ENCODE measurements at places on chromosomes 3 and 15.

- no peak for DNase-seq
Measured at GRCh38 chr15:25171856-25172687, 217.3 kb downstream of the SNRPN start.

- no peak for DNase-seq
Measured at GRCh38 chr3:72660270-72661114, 187.8 kb downstream of the SHQ1 start.

DNA sequence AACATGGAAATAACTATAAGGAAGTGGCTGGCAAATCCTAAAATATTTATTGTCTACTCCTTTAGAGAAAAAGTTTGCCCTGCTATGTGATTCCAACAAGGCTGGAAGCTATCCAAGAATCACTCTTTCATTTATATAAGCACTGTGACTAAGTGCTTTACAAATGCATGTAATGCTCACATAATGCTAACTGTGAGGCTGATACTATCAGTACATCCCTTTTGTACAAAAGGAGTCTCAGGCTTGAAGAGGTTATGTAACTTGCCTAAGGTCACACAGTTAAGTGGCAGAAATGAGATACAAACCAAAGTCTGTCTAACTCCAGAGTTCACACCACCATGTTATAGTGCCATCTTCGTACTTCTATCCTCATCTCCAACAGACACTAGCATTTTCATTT is 17.0 kb downstream of the TOPBP1 start:
- peak; percentile 29 for DNase-seq

DNA sequence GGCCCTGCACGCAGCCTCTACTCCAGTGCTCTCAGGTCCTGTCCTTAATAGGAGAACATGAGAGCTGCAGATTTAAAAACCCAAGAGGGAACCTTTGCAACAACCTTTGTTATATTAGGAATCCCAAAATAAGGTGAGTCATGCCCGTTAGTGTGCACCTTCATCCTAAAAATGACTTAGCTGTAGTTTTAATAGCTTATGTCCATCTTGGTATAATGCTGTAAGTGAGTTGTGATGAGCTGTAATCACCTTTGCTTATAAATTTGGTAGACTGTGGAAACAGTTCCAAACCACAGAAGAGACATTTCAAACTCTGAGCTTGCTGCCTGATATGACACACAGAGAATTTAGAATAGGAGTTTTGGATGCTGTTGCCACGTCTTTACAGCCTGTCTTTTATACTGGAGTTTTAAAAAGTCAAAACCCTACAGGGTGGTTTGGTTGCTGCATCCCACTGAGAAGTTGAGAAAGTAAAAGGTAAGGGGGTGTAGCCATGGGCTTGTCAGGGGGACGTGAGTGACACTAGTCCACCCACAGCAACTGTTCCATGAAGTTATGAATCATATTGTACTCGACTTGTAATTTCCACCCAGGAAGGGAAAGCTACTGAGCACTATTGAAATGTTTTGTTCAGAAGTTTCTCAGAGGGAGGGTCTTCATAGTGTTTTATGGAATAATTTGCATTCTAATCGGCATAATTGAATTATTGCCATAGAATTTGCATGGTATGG is 27.4 kb upstream of the CD47 start:
- DNase-seq: no peak

DNA sequence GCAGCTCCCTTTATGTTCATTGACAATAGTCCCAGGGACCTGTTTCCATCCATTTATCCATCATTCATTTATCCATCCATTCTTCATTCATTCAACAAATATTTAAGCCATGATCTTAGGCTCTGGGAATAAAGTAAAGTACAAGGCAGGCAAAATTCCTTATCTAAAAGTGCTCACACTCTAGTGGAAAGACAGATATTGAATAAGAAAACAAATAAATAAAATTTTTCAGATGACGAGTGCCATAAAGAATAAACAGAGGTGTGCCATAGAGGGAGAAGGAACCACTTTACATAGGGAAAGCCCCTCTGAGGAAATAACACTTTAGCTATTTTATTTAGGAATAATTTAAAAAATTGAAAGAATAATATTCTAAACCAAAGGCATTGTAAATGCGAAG is 76.2 kb downstream of the COL8A1 start:
- no peak for DNase-seq

DNA sequence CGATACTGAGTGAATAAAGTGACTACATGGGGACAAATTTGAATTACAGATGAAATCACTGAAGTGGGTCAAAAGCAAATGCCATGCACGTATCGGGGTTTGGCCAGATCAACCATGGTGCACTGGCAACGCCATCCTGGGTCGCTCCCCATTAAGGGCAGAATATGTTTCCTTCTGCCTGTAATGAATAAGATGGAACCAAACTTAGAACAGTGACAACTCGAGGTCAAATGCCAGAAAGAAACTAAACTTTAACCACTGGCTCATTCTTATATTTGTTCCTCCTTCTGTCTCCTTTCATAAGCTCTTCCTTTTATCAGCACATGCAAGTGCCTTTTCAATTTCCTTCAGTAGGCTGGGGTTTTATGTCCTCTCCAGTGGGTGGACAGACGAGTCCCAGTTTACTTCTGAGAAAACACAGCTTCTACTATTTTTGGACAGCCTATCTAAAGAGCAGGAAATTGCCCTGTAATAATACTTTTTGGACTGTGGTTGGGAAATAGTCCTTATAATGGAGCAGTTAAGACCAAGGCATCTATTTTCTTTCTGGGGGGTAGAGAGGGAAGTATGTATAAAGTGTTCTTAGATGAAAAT is 61.4 kb downstream of the WHAMM start:
- DNase-seq: no peak

DNA sequence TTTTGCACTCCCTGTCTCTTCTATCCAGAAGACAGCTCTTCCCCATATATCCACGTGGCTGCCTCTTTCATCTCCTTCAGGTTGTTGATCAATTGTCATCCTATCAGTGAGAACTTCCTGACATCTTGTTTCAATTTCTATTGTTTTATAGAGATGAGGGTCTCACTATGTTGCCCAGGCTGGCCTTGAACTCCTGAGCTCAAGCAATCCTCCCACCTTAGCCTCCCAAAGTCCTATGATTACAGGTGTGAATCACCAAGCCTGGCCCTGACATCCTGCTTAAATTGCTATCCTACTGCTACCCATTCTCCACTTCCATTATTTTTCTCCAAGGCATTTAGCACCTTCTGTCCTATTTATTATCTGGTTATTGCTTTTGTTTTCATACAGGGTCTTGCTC is 44.9 kb upstream of the IREB2 start:
- DNase-seq: no peak

DNA sequence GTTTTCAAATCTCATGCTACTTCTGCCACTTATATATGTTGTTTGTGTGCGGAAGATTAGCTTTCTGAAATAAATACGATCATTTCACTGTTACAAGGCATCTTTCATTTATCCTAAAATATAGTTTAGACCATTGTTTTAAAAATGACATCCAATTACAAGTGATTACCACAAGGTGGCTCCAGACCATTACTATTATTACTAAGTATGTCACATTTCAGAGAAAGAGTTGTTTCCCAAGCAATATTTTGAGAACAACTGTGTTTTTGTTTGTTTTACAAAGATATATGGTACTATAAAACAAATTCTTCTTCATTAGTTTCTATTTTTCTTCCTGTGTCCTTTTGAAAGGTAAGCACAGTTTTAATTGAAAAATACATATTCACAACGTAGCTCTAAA is 136.0 kb upstream of the RAP2B start:
- peak; percentile 12 for DNase-seq

- DNase-seq: no peak
Measured at GRCh38 chr15:76011627-76012551, at the start of gene NRG4. NRG4 (minus strand) TSS chr15:76012424; CDS start chr15:76011230, 1,194 bp downstream.
